ENCODE measurements at places on chromosomes 12 and 14. TPM values are rescaled to one million over a fixed set of nuclear protein-coding genes. Genes with fewer than 3 reads are reported as not detected.

Gene GNPNAT1
- total RNA-seq = 26.4 TPM

DNA sequence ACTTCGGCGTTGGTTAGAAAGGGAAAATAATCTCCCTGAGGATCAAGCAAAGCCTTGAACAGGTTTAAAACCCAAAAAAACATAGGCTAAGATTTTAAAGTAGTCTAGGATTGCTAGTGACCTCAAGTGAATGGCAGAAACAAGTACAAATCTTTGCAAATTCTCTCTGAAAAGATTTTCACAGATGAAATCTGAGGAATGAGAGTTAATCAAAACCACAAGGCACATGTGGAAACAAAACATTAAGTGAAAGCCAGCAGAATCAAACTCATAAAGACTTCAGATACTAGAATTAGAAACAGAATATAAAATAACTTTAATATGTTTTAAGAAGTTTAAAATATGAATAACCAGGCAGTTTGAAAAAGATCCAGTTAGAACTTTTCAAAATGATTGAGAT, 52.2 kb upstream of the CFL2 start:
- no peak for DNase-seq

DNA sequence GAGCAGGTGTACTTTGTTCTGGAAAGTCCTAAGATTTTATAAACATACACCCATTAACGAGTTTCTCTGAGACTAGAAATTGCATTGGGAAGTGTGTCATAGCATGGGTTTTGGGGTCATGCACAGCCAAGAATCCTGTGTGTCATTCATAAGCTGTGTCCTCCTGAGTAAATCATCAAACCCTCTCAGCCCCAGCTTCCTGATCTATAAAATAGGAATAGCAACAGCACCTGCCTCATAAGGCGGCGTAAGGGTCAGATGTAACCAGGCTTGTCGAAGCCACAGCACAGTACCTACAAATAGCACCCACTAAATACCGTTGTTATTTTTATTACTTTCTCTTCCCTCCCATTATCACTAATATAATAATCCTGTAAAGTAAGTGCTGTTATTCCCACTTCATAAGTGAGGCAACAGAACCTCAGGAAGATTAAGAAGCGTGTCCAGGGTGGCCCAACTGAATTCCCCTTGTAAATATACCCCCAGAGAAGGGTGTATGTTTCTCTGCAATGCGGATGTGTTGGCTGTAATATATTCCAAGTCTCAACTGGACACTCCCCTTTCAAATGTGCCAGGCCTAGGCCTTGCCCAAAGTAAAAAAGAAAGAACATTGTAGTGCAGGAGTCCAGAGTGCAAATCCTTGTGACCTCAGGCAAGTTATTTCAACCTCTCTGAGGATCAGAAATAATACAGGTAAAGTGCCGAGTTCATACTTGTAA, 188.3 kb upstream of the BCL2L14 start:
- no peak for DNase-seq

- DNase-seq = no peak
Measured at GRCh38 chr12:62722971-62723680, 211.8 kb downstream of the PPM1H start.

Gene TSHR
- 0.47 TPM for total RNA-seq

DNA sequence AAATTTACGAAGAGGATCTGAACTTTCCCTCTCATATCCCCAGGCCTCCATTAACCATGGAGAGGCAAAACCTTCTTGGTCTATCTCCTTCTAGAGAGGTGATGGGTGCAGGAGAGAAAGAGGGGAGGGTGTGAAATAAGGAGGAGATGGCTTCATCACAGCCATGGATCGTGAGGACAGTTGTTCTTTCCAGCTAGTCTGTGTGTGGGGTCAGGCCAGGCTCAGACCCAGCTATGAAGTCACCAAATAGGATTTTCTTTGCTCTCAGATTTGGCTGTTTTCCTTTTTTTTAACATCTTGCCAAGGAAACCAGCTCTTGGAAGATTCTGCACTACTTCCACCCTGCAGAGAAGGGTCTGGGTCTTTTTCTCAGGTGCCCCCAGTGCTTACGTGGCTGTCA, 64.9 kb upstream of the FAM181A start:
- no peak for DNase-seq

Gene JAG2
- 6.5 TPM for total RNA-seq

Gene GPR132
- 24.6 TPM for total RNA-seq

GRCh38 chr12:98402091-98402490, 113.3 kb upstream of the TMPO start:
- DNase-seq = no peak

DNA sequence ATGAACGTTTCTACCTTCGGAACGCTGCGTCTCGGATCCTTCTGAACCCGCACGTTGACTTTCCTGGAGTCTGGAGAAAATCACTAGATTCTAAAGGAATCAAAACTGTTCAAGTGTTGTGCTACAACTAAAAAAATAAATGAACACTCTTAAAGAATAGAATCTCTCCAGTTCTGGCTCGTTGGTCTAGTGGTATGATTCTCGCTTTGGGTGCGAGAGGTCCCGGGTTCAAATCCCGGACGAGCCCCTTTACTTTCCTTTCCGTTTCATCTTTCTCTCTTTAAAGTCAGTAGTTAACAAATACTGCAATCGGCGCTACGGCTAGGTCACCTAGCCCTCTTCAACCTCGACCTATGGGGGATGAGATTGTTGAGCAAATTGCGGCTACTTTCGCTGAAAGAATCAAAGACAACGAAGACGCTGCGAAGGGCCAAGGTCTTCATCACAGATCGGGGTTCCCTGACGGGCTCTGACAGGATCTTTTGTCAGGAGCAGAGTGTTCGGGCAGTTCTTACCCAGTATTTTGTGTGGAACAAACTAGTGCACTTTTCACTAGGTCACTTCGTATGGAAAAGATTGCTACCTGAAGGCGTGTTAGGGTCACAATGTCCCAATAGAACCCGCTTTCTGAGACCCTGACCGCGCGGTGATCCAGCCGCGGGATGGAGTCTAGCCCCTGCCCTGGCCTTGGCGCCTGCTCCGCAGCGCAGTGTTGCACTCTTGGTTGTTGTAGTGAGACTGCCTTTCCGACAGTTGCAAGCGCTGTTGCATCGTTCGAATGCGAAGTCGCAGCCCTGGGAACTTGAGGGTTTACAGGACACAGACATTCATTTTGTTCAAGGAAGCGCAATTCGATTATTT, 8.4 kb downstream of the OR6S1 start:
- peak; percentile 53 for DNase-seq

- no peak for DNase-seq
Measured at GRCh38 chr14:98328496-98328895, 943.5 kb downstream of the BCL11B start.

GRCh38 chr12:43143278-43143677, 408.7 kb downstream of the ADAMTS20 start:
- no peak for DNase-seq

DNA sequence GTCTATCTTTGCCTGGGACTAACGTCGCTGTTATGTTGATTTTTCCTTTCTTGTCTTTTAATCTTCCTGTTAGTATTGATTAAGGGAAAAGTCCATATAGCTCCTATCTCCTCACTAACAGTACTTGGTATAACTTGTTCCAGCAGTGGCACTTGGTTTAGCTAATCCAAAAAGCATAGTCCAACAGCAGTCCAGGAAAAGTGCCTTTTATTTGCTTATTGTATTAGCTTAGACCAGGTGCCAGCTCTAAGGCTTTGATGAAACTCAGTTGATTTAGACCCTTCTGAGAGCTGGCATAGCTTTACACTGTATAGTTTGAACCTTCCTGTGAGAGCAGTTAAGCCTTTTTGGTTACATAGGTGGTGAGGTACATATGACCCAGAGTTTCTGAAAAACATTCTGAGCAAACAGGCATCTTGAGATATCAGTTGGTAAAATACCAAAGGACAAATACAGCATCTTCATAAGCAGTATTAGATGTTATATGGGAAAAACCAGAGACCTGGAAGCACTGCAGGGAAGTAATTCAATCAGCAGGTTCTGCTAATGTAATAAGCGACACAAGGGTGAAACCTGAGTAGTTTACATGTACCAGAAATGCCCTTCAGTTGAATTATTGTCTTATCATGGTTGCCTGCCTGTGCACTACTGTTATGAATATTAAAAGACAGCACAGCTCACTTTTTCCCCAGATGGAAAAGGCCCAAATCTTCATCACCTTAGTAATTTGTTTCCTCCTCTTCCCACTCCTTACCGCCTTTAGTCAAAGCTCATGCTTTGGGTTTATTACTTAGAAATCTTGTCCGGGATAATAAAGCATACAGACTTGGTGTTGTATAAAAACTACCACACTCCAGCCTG, 13.0 kb downstream of the PELI2 start:
- DNase-seq = no peak

Gene LRP10
- total RNA-seq = 46.0 TPM

Gene SPTB
- not detected for total RNA-seq

Measured in activated T-helper 1 cell treated with anti-CD3 and anti-CD28 coated beads, Interleukin-12 subunit alpha, Interleukin-12 subunit beta, Interleukin-2, Interleukin-4 antibody, amounts not matched to agents 30 ng/mL and 10 ng/mL and 1 ng/mL, durations not matched to agents 14 hours and 24 hours and 36 hours (primary cell).